ENCODE measurements at places on chromosomes 13 and 19. TPM values are rescaled to one million over a fixed set of nuclear protein-coding genes. Genes with fewer than 3 reads are reported as not detected.

DNA sequence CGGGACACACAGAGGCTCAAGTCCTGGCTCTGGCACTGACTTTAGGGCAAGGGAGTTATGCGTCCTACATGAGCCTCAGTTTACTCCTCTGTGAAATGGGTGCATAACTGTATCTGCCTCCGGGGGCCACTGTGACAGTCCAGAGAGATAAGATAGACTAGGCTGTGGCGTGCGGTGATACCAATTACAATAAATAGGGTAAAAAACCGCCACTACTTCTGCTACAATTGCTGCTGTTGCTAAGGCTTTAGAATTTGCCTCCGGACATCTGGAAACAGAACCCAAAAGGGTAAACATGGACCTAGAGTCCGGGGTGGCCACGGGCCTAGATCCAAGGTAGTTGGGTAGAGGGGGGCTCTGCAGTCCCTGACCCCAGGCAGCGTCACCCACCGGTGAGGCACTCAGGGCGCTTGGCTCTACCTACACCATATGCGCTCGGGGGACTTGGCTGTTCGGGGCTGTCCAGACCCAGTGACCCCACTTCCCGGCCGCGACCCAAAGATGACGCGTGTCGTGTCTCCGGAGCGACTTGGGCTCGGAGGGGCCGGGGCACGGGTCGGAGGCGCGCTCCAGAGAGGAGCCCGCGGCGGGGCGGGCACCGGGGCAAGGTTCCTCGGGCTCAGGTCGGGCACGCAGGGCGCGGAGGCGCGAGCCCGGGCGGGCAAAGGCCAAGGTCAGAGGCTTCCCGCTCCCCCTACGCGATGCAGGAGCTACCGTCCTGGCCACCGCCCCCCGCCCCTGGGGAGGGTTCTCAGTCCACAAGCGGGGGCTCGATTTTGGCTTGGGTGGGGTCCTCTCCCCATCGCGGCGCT lies 1.1 kb downstream of the INSR start:
- DNase-seq = no peak

DNA sequence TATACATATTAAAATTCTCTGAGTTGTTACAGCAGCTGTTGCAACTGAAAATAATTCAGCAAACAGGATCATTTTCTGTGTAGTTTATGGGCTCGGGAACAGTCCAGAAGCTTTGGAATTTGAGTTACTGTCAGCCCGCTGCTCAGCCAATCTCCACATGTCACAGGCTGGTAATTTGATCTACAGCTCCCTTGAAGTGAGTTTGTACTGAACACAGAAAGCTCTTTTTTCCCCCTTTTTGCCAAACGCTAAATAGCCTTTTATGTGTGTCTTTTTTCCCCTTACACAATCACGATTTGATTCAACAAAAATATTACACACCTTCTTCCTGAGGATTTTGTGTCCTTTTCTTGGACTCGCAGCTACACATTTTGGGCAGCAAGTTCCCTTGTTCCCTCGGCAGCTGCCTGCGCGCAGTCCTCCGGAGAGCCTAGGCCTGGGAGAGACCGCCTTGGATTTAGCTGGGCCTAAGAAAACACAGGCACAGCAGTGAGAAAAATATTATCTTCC lies 371.4 kb downstream of the KCNRG start:
- peak; percentile 55 for DNase-seq

The SPRYD7 gene
- total RNA-seq = 2.4 TPM

The PSPN gene
- 0.41 TPM for total RNA-seq

The SIX5 gene
- total RNA-seq = 16.4 TPM

All from fibroblast of the aortic adventitia (primary cell).